ENCODE measurements at places on chromosomes 6 and 20.

DNA sequence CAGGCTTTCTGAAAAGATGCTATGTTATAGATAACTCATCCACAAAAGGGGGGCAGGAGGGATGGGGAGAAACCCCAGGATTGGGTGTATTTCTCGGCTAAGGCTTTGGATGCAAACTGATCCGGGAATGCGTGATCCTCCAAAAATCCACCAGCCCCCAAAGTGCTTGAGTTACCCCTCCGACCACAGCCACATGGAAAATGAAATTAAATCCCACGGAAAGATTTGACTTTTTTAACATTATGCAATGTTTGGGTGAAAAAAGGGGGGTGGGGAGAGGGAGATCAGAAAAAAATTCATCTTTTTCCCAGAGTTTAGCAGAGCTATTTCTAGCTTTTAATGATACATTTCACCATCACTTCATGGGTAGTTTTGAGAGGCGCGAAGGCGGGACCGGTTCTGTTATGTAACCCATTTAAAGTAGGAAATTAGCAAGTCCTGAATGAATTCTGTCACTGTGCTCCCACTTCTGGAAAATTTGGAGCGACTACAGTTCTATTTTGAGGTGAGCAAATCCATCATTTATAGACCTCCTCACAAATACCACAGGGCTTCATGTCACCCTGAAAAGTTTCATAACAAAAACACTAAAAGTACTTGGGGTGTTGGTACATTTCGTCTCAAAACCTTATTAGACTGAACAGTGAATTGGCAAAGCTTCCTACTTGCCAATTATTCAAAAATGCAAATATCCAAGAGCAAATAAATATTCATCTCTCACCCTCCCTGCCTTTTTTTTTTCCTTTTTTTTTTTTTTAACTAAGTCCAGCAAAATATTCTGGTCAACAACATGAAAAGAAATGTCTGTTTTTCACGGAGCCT lies 51.9 kb upstream of the NFATC2 start:
- no peak for DNase-seq

DNA sequence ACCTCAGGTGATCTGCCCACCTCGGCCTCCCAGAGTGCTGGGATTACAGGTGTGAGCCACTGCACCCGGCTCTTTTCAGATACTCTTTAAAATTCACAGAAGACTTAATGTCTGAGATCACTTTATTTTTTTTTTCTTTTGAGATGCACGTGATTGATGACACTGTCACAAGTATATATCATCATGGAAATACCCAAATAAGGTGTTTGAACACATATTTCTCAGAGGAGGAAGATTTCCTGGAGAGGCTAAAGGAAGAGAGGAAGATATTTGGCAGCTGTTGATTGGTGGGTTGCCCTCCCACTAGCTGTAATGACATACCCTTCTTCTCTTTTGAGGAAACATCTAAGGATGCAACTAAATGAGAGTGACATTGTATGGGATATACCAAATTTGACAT lies 225.9 kb upstream of the CITED2 start:
- no peak for DNase-seq

GRCh38 chr20:36339646-36340592 lies 33.8 kb downstream of the DLGAP4 start:
- DNase-seq, result no peak

DNA sequence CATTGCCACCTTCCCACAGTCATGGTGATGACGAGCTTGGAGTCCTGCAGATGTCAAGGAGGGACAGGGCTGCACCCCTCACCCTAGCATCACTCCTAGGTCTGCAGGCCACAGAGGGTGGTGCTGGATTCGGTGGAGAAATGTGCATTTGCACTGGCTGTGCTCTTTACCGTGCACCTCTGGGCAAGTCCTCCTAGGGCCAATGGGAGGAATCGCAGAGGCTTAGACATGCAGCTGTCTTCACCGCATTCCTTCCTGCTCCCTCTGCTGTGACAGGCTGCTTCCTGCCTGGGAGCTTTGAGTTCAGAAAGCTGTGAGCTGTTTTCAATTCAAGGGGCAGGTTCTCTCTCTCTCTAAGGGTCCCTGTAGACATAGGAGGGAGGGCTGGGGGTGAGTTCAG lies 85.1 kb downstream of the EDN3 start:
- no peak for DNase-seq

GRCh38 chr20:43065299-43065698 lies 124.4 kb downstream of the PTPRT start:
- DNase-seq, result no peak

All from iris pigment epithelial cell (primary cell).